ENCODE measurements at places on chromosomes 11 and 22.

DNA sequence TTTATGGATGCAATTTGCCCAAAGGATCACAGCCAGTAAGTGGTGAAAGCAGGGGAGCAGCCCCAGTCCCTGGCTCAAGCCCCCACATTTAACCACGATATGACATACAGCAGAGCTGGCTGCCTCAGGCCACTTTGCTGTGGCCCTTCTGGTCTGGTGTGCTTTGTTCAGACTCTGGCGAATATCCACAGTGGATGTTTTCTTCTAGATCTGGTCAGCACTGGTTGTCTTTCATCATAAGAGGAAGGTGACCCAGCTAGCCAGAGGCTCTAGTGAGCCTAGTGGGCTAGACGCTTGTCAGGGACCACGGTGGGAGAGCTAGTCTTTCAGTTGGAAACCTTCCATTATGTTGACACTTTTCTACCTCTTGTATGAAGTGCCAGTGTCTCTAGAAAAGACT is 42.5 kb downstream of the DGCR2 start:
- DNase-seq, result no peak

DNA sequence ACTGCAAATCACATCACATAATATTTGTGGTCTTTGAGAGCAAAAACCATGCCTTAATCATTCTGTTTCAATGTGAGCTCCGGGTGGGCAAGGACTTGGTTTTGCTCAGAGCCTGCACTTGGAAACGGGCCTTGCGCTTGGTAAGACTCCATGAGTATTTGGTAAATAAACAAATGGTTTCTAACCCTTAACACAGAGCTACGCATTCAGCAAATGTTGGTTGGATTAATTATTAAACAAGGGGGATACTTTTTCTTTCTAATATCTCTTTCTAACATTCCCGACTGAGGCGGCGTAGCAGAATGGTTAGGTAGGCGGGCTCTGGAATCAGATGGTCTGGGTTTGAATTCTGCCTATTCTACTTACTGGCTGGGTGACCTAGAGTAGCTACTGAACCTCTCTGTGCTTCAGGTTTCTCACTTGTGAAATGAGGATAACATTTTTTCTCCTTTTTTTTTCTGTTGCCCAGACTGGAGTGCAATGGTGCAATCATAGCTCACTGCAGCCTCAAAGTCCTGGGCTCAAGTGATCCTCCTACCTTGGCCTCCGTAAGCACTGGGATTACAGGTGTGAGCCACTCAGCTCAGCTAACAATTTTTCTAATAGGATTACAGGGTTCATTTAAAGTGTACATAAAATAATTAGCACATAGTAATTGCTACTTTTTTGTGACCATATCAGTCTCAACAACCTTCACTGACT is 3.4 kb upstream of the FAM83F start:
- no peak for DNase-seq

DNA sequence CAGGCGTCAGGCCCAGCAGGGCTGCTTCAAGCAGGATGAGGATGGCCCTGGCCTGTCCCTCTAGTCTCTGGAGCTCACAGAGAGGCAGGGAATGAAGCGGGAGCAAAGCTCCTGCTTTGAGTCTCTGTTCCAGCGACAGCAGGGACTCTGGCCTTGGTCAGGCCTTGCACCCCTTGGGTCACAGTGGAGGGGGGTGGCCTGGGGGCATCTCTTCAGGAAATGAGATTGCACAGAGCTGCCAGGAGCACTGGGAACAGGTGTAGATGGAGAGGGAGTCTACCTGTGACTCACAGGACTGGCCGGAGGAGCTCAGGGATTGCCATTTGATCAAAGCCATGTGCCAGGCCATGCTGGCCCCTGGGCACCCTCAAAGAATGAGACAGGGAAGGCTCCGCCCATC is 1.6 kb downstream of the ANO1 start:
- DNase-seq, result no peak

- peak; percentile 35 for DNase-seq
Observed at GRCh38 chr22:45008751-45009605, 827 bp downstream of the PHF21B start.

DNA sequence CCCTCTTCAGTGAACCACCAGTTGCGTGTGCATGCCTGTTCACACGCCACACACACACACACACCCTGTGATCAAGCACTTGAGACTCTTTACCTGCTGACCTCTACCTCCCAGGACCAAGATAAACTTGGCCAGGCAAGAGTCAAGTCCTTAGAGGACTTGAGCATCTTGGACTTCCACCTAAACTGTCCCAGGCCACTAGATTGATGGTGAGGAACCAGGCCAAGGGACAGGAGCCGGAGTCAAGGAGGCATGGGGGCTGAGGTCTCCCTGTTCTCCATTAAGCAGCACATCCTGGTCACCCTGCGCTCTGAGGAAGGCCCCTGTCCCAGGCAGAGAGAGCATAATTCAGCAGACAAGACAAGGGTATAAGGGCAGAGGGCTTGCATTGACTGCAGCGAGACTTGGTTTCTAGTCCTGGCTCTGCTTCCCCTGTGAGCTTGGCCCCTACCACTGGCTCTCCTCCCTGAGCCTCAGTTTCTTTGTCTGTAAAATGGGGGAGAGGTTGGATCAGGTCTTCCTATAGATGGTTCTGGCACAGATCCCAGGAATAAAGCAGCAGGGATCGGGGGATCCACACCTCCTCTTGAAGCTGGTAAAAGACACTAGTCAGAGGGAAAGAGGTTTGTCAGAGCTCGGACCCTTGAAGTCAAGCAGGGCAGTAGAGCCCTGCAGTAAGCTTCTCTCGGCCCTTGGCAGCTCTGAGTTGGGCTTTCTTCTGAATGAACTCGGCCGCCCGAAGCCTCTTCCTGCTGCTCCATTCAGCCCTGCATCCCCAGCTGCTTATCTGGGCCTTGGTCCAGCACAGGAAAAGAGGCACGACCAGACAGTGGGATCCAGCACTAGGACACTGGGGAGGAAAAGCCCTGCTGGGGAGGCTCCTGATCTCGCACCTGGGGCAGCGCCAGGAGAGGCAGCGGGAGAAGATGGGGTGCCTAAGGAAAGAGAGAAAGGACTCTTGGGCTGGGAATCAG is 2.0 kb downstream of the CREB3L1 start:
- no peak for DNase-seq
